Immature natural killer cell (primary cell): ENCODE measurements at places on chromosomes 13 and 19.

- H3K36me3 ChIP-seq, result no peaks in the 10 kb centered on the region
- H3K4me3 ChIP-seq, result no peak overlapping the region
- H3K27ac ChIP-seq, result no peak overlapping the region
- no peaks in the 10 kb centered on the region for H3K4me1 ChIP-seq
Observed at GRCh38 chr19:34589730-34590129, 87.2 kb downstream of the SCGB2B2 start.

DNA sequence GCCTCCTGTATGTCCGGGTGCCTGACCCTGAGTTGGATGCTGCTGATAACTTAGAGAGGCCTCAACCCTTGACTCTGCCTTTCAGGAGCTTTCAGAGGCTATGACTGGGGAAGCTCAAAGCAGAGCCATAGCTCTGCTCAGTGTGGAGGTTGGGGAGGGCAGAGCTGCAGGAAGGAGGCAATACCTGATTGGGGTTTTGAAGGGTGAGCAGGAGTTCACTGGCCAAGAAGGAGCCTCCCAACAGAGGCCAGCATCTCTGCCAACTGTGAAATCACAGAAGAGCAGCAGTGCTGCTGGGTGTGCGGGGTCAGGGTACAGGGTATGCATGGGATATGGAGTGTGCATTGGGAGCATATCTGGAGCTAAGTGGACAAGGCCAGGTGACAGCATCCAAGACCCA lies 21.6 kb downstream of the TMEM38A start:
- no peaks in the 10 kb centered on the region for H3K36me3 ChIP-seq
- no peak overlapping the region for H3K27ac ChIP-seq
- no peaks in the 10 kb centered on the region for H3K4me1 ChIP-seq
- DNase-seq, result no peak

- no peak overlapping the region for H3K4me3 ChIP-seq
- H3K36me3 ChIP-seq, result peaks cover 7% of the 10 kb centered on the region
- no peak for DNase-seq
- H3K27ac ChIP-seq, result no peak overlapping the region
- H3K27me3 ChIP-seq, result no peaks in the 10 kb centered on the region
Observed at GRCh38 chr19:2213799-2214198, 22.3 kb downstream of the PLEKHJ1 start.

GRCh38 chr19:56955637-56956216 lies 115.2 kb upstream of the PEG3 start:
- no peak for DNase-seq
- no peak overlapping the region for H3K27ac ChIP-seq
- H3K4me3 ChIP-seq, result no peak overlapping the region
- H3K27me3 ChIP-seq, result no peaks in the 10 kb centered on the region

DNA sequence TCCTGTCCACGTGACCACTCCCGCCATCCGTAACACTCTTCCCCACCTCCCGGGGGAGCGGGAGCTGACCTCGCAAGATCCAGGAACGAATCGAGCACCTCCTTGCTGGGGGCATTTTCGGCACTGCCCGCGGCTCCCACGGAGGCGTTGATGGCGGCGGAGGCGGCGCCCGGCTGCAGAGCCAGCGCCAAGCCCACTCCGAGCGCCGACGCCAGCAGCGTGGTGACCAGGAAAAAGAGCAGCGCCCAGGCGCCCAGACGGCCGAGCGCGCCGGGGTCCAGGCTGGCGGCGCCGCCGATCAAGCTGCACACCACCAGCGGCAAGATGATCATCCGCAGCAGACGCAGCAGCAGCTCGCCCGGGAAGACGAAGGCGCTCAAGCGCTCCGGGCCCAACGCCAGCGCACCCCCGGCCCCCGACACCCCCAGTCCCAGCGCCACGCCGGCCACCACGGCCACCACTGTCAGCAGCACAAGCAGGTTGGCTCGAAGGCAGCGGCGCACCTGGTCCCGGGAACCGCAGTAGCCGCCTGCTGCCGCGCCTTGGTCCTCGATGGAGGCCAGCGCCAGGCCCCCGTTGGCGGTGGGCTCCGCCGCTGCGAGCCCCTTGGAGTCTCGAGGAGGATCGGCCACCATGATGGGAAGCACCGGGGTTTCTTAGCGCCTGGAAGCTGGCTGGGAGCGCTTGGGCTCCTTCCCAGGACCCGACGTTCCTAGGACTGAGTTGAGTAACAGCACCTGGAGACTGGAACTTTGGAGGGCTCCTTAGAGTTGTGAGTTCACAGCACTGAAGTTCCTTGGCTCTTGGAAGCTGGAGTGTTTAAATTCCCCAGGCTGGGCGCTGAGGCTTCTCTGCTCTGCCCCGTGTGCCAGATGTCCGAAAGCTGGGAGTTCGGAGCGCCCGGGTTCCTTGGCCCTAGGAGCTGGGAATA lies 798 bp downstream of the SLC1A5 start:
- H3K36me3 ChIP-seq, result no peaks in the 10 kb centered on the region
- peaks cover 6% of the 10 kb centered on the region for H3K27me3 ChIP-seq
- H3K4me1 ChIP-seq, result peaks cover 61% of the 10 kb centered on the region
- DNase-seq, result peak; percentile 27
- H3K4me3 ChIP-seq, result peak overlapping the region; percentile 90

GRCh38 chr13:73800011-73800410 lies 334.2 kb downstream of the KLF12 start:
- no peak overlapping the region for H3K4me3 ChIP-seq
- H3K27me3 ChIP-seq, result peaks cover 3% of the 10 kb centered on the region
- H3K36me3 ChIP-seq, result peaks cover 15% of the 10 kb centered on the region

DNA sequence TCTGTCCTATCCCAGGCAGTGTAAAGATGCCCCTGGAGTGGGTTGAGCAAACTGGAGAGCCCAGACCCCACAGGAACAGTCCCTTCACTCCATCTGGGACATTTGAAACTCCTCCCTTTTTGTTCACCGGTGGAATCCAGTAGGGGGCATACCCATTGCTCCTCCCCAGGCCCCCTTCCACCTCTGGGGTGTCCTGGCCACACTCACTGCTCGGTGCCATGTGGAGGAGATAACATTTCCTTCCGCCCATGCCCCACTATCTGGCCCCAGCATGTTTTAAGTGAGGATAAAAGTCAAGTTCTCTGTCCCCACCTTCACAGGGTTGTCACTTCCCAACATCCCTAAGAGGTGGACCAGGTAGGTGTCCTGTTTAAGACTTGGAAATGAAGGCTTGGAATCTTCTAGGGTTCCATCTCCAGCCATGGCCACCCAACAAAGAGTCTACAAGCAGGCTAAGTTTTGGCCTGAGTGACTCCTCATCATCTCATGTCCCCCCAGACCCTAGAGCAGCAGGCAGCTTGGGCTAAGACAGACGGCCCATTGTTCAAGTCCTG lies 9.3 kb downstream of the ZNF526 start:
- peaks cover 13% of the 10 kb centered on the region for H3K4me1 ChIP-seq
- peaks cover 2% of the 10 kb centered on the region for H3K27me3 ChIP-seq
- no peak for DNase-seq
- peaks cover 12% of the 10 kb centered on the region for H3K36me3 ChIP-seq
- H3K27ac ChIP-seq, result peak overlapping the region; percentile 71

GRCh38 chr13:63198071-63198470 lies 1782.4 kb upstream of the PCDH20 start:
- H3K4me1 ChIP-seq, result no peaks in the 10 kb centered on the region
- no peak overlapping the region for H3K4me3 ChIP-seq
- no peaks in the 10 kb centered on the region for H3K36me3 ChIP-seq
- H3K27me3 ChIP-seq, result no peaks in the 10 kb centered on the region
- H3K27ac ChIP-seq, result no peak overlapping the region

DNA sequence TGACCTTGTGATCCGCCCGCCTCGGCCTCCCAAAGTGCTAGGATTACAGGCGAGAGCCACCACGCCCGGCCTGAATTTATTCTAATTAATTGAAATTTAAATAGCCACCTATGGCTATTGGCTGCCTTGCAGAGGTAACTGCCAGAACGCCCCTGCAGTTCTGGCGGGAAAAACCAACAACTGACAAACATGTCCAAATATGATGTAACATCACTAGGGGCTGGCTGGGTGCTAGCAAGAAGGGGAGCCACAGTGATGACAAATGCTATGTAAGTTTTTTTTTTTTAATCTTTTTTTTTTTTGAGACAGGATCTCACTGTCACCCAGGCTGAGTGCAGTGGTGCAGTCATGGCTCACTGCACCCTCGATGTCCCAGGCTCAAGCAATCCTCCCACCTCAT lies 12.9 kb downstream of the ZSWIM9 start:
- H3K4me1 ChIP-seq, result no peaks in the 10 kb centered on the region
- peaks cover 2% of the 10 kb centered on the region for H3K27me3 ChIP-seq
- H3K4me3 ChIP-seq, result no peak overlapping the region
- peaks cover 13% of the 10 kb centered on the region for H3K36me3 ChIP-seq

GRCh38 chr13:30341815-30342570 lies 34.6 kb upstream of the KATNAL1 start:
- H3K27me3 ChIP-seq, result peaks cover 4% of the 10 kb centered on the region

DNA sequence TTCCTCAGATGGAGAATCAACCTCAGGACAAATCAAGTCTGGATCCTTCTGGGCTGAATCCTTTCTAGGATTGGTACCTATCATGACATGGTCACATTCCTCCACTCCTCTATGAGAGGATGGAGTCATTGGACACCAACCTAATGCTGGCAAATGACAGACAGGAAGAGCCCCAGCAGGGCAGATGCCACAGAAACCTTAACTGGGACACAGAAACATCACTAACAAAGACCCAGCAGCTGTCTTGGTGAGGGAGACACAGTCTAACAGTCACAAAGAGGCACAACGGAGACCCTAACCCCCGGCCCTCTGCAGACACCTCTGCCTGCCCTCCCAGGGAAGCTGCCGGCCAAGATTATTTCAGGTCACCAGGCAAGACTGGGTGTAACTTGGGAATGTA lies 2.1 kb downstream of the ANKRD27 start:
- H3K27me3 ChIP-seq, result peaks cover 14% of the 10 kb centered on the region
- peaks cover 58% of the 10 kb centered on the region for H3K4me1 ChIP-seq
- H3K27ac ChIP-seq, result no peak overlapping the region
- DNase-seq, result no peak
- H3K4me3 ChIP-seq, result peak overlapping the region; percentile 94

DNA sequence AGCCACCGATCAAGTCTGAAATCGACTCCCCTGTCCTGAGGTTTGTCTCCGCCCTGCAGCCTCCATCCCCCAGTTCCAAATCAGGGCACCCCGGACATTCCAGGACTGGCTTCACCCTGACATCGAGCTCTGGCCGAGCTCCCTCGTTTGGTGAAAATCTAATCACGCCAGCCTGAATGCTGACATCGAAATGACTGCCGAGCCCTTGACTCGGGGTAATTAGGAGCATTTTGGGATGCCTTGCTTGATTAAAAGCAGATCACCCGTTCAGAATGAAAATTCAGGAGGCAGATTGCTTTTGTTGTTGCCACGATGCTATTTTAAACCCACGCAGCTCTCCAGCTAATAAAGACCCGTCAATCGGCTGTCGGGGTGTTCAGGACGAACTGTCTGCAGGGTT lies 34.3 kb downstream of the ZNRF4 start:
- DNase-seq, result no peak
- no peak overlapping the region for H3K27ac ChIP-seq
- H3K4me1 ChIP-seq, result no peaks in the 10 kb centered on the region
- peaks cover 19% of the 10 kb centered on the region for H3K27me3 ChIP-seq
- H3K36me3 ChIP-seq, result no peaks in the 10 kb centered on the region

- no peak overlapping the region for H3K27ac ChIP-seq
- H3K27me3 ChIP-seq, result peaks cover 2% of the 10 kb centered on the region
- peak; percentile 49 for DNase-seq
- no peaks in the 10 kb centered on the region for H3K36me3 ChIP-seq
- peaks cover 11% of the 10 kb centered on the region for H3K4me1 ChIP-seq
Observed at GRCh38 chr19:49133621-49134454, 14.5 kb downstream of the PPFIA3 start.

DNA sequence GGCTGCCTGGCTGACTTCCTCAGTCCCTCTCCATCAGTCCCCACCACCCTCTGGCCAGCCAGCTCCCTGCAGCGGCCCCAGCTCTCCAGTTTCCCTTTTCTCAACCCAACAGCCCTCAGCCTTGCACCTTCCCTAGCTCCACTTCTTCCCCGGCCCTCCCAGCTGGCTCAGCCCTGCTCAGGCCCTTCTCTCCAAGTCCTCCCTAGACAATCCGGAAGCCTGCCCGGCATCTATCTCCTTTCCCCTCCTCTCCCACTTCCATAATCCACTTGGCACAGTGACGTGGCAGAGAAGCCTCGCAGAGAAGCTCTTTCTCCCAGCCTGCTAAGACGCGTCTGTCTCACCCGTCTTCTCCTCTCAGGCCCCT lies 1.1 kb downstream of the UBXN6 start:
- DNase-seq, result no peak
- peak overlapping the region; percentile 90 for H3K4me3 ChIP-seq
- peaks cover 25% of the 10 kb centered on the region for H3K4me1 ChIP-seq
- H3K36me3 ChIP-seq, result peaks cover 7% of the 10 kb centered on the region
- peak overlapping the region; percentile 86 for H3K27ac ChIP-seq

- H3K4me3 ChIP-seq, result no peak overlapping the region
- no peak for DNase-seq
- no peaks in the 10 kb centered on the region for H3K4me1 ChIP-seq
- no peaks in the 10 kb centered on the region for H3K27me3 ChIP-seq
- H3K27ac ChIP-seq, result no peak overlapping the region
- no peaks in the 10 kb centered on the region for H3K36me3 ChIP-seq
Observed at GRCh38 chr13:64845110-64845509, 2385.0 kb downstream of the PCDH9 start.

DNA sequence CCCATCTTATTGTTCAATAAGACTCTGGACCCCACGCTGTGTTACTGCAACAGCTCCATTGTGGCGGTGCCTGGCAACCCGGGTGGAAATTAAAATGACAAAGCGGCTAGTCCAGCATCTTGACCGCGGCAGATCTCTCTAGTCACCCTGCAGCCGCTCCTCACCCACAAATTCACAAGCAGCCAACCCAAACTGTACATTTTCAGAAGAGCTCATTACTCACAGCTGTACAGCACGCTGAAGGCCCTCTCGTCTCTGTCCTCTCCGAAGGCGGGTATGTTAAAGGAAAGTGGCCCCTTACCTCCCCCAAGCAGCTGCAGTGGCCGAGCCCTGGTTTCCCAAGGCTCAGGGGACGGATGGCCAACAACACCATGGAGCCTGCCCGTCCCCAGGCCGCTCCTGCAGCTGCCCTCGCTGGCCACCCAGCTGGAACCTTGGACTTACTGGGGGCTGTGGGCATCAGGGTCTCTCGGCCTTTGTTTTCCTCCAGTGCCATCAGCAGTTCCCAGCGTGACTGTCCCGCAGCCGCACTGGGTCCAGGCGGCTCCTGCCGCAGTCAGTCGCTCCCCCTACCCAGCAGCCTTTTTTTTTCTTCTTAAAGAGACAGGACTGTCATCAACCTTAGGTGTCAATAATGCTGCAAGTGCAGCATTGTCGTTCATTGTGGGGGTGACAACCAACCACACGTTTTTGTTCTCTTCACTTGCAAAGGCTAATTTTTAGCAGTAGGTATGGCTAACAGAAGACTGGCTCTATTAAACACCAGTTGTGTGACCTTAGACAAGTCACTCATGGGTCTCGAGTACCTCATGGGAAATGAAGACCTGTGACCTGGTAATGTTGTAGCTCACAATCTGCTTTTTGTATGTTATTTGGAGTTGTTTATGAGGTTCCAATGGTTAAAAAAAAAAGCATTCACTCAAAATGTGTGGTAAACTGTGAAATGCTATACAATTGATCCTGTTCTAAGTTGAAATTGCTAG lies at the start of gene SACS:
Gene SACS, minus strand, starts transcription at position 532 of the 983 bp plus-strand sequence. CDS start 22,463 bp downstream, outside the sequence.
- H3K27me3 ChIP-seq, result peaks cover 17% of the 10 kb centered on the region
- no peak for DNase-seq
- H3K4me1 ChIP-seq, result peaks cover 6% of the 10 kb centered on the region
- no peaks in the 10 kb centered on the region for H3K36me3 ChIP-seq
- H3K4me3 ChIP-seq, result peak within 1 kb of the TSS; percentile 9
- H3K27ac ChIP-seq, result no peak within 1 kb of the TSS
